WTC11 (cell line): ENCODE measurements at places on chromosomes 6 and 20.
A peak's percentile ranks its signal among the peaks of the same experiment; 100 is the strongest.

DNA sequence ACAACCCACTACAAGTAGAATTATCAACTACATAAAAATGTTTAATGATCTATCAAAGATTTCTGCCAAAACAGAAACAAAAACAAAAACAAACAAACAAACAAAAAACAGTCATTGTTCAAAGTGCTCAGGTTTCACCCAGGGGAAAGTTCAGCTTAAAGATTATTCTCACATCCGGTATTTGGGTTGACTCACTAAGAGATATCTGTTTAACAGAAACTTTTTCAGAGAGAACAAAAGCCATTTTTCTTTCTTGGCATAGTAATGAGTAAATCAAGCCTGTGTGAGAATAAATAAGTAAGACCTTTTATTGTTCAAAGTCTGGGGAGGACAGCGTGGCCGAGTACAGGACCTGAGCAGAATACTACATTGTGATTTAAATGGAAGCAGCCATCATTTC is 143.6 kb downstream of the RCAN2 start:
- no peak for DNase-seq

GRCh38 chr6:124738482-124738881 is 223.8 kb upstream of the RNF217 start:
- no peak for DNase-seq

GRCh38 chr20:60694763-60695162 is 557.3 kb upstream of the CDH4 start:
- DNase-seq: no peak

GRCh38 chr6:36301781-36302180 is 31.9 kb downstream of the PNPLA1 start:
- no peak for DNase-seq

DNA sequence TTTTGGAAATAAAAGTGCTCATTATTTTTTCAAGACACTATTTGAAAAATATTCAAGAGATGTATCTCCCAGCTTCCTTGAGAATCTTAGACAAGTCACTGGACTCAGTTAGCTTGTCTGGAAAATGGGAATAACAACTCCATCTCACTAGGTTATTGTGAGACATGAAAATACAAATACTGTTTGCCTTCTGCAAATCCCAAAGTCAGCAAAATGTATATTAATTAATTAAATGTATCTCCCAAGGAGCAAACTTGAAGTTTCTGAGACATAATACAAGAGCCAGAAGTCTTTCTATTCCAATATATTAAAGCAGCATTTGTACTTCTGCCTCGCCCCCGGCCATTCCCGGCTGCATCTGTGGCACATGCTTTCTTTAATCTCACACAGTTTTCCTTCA is 54.6 kb upstream of the ID4 start:
- no peak for DNase-seq

- no peak for DNase-seq
Observed at GRCh38 chr6:107540465-107540857, 50.5 kb downstream of the SOBP start.

- DNase-seq: no peak
Observed at GRCh38 chr20:32450484-32451061, 92.4 kb downstream of the ASXL1 start.

DNA sequence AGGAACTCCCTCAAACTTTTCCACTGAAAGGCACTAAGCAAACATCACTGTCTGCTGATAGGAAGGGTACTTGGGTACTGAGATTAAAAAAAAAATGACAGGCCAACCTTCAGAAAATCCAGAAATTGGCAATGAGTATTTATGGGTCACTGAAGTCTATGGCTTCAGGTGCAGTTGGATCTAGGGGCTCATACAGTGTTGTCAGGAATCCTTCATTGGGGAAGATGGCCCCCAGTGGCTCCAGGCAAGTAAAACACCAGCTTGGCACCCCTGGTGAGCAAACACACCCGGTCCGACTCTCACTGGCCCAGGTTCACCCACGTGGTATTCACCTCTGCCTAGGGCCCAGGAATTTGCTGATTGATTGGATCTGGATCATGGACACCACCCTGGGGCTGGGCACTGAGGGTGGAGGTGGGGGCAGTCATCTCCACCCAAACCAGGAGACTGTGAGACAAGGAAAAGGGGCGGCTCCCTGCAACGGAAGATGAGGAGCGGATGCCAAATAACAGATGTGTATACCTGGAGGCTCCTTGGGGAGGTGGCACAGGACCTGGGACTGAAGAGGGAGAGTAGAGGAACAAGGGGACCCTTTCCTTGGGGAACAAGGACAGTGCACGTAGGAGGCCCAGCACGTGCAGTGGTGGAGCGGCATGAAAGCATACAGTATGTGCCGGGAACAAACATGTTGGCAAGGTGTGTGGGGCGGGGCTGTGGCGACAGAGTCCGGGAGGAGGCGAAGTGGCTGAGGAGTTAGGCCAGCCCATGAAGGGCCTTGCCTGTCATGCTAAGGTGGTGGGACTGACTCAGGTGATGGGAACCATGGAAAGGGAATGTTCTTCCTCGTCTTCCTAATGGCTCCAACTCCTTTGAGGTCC is 4.7 kb downstream of the SLC2A10 start:
- DNase-seq: no peak

DNA sequence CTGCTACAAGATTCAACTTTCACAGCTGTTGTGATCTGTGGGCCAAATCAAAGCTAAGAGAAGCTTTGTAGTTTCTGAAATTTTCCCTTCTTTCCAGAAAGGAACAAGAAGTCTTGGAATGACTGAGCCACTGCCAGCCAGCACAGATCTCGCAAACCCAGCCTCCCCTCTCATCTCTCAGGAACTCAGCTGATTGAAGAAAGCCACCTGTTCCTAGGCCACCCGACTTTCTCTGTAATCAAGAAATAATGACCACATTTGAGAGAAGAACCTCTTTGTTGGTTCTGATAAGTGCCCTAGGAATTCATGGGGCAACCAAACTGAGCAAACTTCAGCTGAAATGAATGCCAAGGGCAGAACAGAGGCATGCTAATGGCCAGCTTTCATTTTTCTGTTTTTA is 61.7 kb downstream of the HDGFL1 start:
- DNase-seq: no peak

DNA sequence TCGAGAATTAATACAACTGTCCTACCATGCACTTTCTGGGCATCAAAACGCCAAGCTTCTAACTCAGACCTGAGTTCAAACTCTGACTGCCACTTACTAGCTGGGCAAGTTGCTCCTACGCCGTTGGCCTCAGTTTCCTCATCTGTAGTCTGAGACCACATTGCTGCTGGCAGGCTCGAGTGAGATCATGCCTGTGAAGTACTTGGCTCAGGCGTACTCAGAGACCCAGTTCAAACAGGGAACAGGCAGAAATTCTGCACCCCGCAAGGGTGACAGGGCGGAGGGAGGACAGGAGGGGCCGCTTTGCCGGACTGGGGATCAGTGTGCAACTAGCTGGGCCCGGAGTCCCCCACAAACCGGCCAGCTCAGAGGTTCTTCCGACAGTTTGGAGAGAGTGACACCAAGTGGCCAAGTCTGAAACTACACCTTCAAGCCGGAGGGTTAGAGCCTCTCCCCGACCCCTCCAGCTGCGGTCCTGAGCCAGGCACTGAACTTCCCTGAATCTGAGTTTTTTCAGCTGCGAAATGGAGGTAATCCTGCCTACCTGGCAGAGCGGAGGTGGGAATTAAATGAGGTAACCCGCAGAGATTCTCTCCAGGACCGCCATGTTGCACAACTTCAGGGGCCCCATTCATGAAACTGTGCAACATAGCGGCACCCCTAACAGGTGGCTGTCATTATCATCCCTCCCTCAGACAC is 46.0 kb upstream of the PTPN1 start:
- peak; percentile 72 for DNase-seq
